ENCODE measurements at places on chromosomes 1 and 21.

DNA sequence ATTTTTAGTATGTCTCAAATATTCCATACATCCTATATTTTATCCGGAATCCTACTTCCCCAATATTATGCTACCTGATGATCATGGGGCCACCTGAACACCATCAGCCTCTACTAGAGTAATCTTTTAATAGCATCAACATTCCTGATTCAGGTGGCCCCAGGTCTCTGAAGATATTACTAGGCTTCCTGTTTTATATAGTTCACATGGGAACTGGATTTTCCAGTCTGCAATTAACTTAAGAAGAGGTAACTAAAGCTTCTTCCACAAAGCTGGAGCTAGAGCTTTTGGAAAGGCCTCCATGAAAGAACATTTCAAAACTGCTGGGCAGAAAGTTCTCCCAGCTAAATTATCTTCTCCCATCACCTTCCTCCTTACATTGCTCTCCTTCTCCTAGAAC is 72.3 kb upstream of the ADAM30 start:
- no peak for DNase-seq

- no peak for DNase-seq
These were observed 3.5 kb upstream of the RAP1A start for GRCh38 chr1:111615870-111616715.

DNA sequence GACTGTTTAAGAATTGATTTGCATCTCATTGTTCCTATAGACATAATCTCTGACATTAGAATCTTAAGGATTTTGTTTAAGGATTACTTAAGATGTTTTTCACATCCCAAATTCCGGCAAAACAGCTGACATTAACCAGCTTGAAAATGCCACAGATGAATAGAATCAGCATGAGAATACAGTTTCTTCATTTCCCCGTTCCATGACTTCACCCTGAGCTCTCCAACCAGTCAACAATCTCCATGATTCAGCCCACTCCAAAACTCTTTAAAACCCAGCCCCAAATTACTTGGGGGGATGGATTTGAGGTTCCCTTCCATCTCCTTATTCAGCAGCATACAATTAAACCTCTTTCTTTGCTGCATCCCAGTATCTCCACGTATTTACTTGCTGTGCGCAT is 201.0 kb downstream of the LYPLAL1 start:
- DNase-seq: no peak

DNA sequence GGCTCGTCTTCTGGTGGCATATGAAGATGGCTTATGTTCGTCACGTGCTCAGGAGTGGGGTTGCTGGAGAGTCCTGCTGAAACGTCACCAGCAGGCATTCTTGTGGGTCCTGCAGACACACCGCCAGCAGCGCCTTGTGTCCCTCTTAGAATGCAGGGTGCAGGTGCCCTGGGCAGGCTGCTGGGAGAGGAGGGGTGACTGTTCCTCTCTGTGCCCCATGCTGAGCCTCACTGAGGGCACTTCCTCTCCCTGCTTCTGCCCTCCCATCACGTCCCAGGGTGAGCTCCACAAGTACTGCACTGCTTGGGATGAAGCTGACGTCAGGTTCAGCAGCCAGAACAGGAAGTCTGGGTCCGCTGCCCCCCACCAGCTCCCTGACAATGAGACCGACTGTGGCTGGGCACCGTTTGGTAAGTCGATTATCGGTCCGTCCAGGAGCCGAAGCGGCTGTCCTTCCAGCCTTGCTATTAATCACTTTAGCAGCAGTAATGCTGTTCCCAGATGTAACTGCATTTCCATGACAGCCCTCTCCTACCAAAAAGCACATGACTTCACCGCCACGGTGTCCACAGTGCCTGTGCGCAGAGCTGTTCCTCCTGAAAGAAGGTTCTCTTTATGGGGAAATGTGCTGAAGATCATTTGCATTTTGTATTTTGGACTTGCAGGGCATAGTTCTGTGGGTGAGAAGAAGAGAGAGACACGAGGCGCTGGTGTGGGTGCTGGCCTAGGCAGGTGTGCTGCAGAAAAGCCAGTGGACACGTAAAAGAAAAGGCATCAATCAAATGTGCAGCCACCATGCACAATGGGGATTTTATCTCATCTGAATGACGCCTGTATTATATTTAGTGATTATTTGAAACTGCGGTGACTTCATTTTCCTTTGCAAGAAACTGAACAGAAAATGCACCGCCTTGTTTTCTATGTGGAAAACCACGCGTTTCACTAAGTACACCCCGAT is 21.0 kb downstream of the SLC37A1 start:
- no peak for DNase-seq

GRCh38 chr1:156095906-156096508 is 13.7 kb upstream of the MEX3A start:
- DNase-seq: no peak

DNA sequence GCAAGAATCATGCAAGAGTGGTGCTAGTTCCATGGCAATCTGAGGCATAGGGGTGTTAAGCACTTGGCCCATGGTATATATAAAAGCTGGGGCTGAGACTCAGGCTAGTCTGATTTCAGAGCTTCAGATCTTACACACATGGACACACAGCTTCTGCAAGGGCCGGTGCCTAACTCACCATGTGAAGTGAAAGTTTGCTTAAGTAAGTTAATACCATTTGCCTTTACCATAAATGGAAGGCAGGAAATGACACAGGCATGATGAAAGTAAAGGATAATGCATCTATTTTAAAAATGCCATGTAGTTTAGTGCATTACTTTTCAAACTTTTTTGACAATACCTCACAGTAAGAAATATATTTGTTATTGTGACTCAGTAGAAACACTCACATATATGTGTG is 122.6 kb downstream of the KCNJ6 start:
- DNase-seq: no peak

- no peak for DNase-seq
These were observed 34.9 kb downstream of the UTP25 start for GRCh38 chr1:209862391-209863356.

DNA sequence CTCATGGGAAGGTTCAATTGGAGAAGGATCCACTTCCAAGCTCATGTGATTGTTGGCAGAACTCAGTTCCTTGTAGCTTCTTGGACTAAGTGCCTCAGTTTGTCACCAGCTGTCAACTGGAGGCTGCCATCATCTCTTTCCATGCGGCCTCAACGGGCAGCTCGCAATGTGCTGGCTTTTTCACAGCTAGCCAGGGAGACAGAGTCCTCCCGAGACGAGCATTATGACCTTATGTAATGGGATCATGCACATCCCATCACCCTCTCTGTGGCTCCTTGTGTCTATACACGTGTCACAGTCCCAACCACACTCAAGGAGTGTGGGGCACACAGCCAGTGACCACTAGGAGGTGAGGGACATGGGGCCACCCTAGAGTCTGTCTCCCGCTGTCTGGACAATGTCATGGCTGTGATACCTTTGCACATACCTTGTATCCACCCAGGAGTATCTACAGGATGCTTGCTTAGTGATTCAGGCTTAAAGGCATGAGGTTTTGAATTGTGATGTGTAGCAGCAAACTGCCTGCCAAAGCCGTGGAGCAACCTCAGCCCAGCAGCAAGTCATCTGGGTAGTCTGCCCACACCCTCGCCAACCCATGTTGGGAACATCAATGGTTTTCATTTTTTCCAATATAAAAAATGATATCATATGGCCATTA is 3.9 kb upstream of the KRTAP10-6 start:
- DNase-seq: no peak

GRCh38 chr1:41390166-41390565 is 28.9 kb downstream of the FOXO6 start:
- no peak for DNase-seq

- no peak for DNase-seq
These were observed 9.1 kb downstream of the IBA57 start for GRCh38 chr1:228174482-228175315.

DNA sequence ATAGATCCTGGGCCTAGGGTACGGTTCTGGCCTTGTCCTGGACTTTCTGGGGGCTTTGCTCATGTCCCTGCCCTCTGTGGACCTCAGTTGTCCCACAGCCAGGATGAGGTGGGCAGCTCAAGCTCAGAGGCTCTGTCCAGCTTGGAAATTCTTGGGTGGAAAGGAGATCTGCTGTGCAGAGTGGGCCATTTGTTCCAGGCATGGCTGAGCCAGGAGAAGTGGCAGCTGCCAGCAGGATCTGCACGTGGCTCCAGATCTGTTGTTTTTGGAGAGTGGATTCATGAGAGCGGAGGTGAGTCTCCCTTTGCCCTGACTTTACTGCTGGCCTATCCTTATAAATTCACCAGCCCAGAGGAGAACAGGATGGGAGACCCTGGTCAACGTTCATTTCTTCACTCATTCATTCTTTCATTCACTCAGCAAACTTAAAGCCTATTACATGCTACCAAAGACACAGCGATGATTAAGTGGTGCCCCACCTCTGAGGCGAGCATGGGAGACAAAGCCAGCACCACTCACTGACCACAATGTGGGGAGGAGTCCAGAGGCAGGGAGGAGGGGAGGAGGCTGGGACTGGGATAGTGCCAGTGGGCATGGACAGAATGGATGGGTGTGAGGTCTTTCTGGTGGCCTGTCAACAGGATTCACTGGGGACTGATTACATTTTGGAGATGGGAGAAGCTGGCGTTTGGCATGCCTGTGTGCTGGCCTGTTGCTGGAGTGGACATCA is 205.1 kb downstream of the TRABD2B start:
- no peak for DNase-seq

DNA sequence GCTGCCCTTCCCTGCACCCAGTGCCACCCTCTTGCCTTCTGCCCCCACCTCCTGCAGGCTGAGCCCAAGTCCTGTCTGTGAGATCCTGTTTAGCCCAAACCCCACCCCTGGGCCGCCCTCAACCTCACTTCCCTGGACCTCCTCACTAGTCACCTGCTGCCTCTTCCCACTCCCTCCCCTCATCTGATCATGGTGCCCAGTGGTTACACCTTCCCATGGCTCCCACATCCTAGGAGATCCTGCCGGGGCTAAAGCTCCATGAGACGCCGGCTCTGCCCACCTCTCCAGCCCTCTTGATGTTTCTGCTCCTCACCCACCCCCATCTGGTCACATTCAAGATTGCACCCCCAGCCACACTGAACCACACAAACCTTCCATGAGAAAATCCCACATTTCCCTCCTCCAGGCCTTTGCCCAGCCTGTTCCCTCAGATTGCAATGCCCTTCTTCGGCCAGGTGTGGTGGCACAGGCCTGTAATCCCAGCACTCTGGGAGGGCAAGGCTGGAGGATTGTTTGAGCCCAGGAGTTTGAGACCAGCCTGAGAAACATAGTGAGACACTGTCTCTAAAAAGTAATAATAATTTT is 17.0 kb downstream of the TTC39A start:
- no peak for DNase-seq

- DNase-seq: no peak
These were observed 12.2 kb downstream of the SDCCAG8 start for GRCh38 chr1:243267914-243268653.

DNA sequence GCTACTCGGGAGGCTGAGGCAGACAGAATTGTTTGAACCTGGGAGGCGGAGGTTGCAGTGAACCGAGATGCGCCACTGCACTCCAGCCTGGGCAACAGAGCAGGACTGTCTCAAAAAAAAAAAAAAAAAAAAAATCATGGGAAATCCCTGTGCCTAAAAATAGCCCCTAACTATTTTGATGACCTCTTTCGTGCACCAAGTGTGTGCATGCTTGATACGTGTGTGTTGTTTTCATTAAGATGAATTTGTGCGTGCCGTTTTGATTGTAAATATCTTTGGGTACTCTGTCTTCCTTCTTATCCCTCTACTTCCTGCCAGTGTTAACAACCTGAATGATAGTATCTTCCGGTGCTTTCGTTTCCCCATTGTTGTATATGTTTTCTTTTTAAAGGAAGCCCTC is 9.8 kb downstream of the CACYBP start:
- no peak for DNase-seq

DNA sequence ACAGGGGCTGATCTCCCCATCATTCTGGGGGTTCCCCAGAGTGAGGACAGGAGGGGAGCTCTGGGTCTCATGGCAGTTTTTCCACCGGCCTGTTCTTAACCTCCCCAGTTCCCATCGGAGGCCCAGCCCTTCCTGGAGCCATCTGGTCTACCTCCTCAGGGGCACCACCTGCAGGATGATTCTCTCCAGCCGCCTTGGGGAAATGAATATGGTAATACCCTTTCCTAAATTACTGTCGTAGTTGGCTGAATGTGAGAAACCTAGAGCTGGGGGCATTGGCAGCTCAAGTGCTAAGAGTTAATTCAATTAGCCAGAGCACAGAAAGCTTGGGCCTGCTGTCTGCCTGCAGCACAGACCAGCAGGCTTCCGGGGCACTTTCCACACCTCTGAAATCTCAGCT is 64.9 kb downstream of the TAS1R2 start:
- no peak for DNase-seq

GRCh38 chr1:3431266-3431665 is 23.2 kb upstream of the ARHGEF16 start:
- no peak for DNase-seq

GRCh38 chr21:42941696-42942085 is 16.3 kb upstream of the ERVH48-1 start:
- no peak for DNase-seq

DNA sequence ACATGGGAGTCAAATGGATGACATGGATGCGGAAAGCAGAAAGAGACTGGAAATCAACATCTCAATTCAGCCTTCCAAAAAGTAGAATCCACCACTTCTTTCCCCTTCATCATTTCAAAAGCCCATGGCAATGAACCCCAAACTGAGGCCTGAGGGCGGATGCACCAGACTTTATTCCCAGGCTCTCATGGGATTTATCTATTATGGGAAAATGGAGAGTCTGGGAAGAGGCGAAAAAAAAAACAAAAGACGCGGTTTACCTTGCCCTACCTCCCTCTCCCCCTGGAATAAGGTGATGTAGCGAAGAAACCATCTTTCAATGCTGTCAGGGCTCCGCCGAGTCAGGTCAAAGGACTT is 624 bp downstream of the KIFAP3 start:
- DNase-seq: no peak

DNA sequence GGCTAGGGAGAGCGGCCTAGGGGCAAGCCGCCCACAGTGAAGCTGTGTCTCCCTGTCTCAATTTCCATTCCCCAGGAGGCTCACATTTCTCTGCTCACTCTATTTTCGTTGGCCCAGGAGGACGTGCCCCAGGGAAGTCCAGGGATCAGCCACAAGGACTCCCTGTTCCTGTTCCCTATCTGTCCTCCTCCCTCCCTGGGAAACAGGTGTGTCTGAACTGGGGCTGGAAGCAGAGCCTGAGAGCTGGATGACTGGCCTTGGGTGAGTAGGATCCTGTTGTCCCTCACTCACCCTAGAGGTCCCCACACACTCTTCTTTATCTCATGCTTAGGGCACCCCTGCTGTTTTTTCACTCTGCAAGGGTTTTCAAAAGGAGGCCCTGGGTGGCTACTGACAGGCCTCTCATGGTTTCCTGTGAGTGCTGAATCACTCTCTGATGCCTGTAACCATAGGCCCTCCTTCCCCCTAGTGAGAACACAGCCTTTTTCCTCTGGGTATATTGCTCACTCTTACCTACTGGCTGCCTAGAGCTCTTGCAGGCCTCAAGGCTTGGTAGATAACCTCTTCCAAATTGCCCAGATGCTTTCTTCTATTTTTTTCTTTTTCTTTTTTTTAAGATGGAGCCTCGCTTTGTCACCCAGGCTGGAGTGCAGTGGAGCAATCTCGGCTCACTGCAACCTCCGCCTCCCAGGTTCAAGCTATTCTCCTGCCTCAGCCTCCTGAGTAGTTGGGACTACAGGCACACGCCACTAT is 3.3 kb upstream of the UTP11 start:
- no peak for DNase-seq

- no peak for DNase-seq
These were observed at the start of gene TRAF3IP3 for GRCh38 chr1:209755926-209756614. TSS of gene TRAF3IP3 (plus strand) at chr1:209756053. CDS start at chr1:209760040, 3,987 bp downstream.

- DNase-seq: no peak
These were observed 156.9 kb downstream of the TOMM20 start for GRCh38 chr1:234971586-234972297.

GRCh38 chr1:47887475-47888293 is 109.5 kb downstream of the TRABD2B start:
- DNase-seq: no peak

Data from thoracic aorta (tissue), 2 donors.